ENCODE measurements at places on chromosomes 1 and 21.

GRCh38 chr1:22552021-22552420 is 11.3 kb upstream of the EPHA8 start:
- DNase-seq, result no peak

DNA sequence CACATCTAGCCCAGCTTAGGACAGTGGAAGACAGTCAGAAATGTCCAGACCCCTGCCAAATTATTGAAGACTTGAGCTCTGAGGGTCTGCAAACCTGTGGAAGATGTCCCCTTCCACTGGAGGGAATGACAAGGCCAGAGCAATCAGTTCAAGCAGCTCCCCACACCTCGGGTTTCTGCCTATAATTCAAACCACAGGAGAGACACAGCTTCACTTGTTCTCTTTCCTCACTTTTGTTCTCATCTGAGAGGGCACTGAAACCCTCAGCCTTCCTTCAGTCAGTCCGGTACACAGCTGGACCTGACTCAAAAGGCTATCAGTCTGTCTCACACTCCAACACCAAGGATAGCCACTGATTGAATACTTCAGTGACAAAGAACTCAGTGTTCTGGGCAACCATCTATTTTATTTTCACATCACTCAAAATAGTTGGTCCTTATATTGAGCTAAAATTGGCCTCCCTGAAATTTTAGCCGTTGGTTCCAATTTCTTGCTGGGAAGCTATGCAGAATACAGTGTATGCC is 70.1 kb downstream of the TENT5C start:
- no peak for DNase-seq

GRCh38 chr1:209156991-209157390 is 426.5 kb upstream of the CAMK1G start:
- DNase-seq, result no peak

DNA sequence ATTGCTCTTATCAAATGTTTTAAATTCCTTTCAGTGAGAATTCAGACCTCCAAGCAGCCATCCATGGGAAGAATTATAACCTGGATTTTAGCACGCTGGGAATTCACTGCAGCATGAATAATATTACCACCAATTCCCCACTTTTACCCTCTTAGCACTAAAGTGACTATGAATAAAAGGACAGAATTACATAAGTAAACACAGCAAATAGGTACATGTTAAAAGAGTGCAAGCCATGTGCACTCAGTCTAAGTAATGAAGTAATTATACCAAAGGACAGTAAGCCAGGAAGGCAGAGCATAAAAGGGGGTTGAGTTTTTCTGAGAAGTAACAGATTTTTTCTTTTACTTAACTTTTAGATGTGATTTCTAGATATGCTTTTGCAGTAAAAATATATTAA is 176.3 kb downstream of the DENND1B start:
- DNase-seq, result no peak

GRCh38 chr1:72845381-72845780 is 563.0 kb upstream of the NEGR1 start:
- peak; percentile 48 for DNase-seq

DNA sequence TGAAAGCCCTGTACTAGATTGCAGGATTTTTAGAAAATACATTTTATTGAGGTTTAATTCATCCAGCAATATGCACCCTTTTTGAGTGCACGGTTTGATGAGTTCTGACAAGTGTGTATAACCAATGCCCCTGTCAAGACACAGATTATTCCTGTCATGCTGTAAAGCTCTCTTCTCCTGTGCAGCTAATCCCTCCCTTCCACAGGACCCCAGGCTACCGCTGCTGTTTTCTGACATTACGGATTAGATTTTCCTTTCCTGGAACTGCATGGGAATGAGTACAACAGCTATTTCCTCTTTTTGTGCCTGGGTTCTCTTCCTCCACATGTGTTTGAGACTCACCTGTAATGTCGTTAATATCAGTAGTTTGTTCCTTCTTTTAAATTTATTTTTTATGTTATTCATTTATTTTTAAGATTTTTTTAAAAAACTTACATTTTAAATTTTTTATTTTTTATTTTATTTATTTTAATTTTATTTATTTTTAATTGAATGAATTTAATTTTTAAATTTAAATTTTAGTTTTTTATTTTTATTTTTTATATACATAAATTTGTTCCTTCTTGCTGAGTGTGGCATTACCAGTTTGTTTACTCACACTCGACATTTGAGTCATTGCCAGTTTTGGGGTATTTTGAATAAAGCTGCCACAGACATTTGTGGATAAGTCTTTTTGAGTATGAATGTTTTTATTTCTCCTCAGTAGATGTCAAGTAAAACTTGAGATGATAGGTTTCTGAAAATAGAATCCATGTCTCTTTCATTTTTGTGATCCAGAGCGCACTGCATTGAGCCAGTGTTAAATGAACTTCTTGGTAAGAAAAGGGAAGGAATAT is 79.0 kb upstream of the B3GALT5 start:
- no peak for DNase-seq

GRCh38 chr1:157313240-157313807 is 175.1 kb upstream of the ETV3 start:
- DNase-seq, result no peak

DNA sequence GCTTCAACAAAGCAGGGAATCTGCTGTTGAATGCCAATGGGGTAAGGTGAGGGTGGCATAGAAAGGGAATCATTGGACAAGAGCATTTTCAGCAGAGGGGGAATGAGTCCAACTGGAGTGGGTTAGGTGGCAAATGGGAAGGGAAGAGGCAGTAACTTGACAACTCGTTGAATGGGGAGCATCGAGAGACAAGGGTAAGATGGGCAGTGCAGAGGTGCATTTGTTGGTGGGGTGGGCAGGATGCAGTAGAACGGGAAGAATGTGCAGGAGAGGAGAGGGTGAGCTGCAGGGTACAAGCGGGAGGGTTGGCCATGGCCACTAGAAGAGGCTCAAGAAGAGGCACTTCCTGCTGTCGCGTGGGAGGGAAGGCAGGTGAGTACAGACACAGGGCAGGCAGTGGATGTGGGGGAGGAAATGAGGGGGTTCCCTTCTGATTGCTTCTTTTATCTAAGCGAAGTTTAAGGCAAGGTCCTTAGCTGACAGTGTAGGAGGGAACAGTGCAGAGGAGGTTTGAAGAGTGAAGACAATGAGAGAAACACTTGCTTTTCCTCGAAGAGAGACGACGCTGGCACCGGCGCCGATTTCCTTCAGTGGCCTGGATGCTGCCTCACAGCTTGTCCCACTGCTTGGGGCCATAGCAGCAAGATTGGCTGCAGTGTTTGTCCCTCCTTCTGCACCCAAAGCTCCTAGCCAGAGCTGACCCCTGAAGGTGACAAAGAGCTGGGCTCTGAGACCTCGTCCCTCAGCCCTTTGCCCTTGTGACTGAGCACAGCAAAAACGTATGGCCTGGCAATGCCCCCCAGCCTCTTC is 3.2 kb upstream of the IKBKE start:
- no peak for DNase-seq

Measured in NT2/D1 (cell line).